ENCODE measurements at places on chromosomes 2 and 18.

GRCh38 chr2:241110089-241110606 lies 8.1 kb upstream of the MTERF4 start:
- DNase-seq, result no peak

DNA sequence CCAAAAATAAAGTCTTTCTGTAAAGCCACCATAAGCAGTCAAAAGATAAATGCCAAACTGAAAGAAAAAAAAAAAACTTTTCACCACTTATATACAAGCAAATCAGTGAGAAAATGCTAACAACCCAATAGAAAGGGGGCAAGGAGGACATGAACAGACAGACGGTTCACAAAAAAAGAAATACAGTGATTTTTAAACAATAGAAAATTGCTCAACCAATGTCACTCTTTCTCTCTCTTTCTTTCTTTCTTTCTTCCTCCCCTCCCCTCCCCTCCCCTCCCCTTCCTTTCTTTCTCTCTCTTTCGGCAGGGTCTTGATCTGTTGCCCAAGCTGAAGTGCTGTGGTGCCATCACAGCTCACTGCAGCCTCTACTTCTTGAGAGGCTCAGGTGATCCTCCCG lies 28.8 kb upstream of the SPATA3 start:
- DNase-seq, result no peak

GRCh38 chr18:73232933-73233332 lies 365.1 kb upstream of the NETO1 start:
- no peak for DNase-seq

DNA sequence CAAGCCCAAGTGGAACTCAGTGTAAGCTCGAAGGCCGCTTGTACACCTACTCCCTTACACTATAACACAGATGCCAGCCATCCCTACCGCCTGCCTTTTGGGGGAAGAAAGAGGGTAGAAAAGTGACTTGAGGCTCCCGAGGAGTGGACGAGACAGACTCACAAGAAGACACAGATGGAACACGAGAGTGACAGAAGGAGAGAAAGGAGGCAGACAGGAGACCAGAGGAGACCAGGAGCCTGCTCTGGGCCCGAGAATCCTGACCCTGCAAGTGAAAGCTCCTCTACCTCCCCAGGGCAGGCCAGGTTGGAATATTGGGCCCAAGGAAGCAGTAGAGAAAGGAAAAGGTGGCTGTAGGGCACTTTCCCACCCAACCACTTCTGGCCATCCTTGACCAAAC lies 23.4 kb upstream of the TNS1 start:
- no peak for DNase-seq

DNA sequence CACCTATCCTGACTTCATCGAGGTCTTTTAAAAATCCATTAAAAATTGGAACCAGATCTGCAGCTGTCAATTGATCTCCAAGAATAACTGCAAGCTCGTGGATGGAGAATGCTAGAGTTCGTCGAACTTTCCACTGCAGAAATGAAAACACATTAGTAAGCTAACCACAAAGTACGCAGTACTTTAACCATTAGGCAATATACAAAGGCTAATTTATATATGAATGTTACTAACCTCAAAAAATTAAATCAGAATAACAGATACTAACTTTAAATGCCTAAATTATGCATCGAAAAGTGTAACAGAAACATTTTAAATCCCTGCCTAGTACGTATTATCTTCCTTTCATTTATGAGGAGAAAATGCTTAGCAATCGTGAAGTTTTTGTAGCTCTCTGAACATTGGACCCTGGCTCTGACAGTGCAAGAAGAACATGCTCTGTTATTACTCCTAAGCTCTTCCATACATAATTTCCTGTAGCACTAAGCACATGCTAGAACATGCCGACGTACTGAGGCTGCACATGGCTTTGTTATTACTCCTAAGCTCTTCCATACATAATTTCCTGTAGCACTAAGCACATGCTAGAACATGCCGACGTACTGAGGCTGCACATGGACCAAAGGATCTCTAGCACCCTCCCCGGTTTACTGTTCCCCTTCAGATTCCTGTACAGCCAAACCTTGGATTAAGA lies 57.0 kb downstream of the PPP4R1 start:
- no peak for DNase-seq

DNA sequence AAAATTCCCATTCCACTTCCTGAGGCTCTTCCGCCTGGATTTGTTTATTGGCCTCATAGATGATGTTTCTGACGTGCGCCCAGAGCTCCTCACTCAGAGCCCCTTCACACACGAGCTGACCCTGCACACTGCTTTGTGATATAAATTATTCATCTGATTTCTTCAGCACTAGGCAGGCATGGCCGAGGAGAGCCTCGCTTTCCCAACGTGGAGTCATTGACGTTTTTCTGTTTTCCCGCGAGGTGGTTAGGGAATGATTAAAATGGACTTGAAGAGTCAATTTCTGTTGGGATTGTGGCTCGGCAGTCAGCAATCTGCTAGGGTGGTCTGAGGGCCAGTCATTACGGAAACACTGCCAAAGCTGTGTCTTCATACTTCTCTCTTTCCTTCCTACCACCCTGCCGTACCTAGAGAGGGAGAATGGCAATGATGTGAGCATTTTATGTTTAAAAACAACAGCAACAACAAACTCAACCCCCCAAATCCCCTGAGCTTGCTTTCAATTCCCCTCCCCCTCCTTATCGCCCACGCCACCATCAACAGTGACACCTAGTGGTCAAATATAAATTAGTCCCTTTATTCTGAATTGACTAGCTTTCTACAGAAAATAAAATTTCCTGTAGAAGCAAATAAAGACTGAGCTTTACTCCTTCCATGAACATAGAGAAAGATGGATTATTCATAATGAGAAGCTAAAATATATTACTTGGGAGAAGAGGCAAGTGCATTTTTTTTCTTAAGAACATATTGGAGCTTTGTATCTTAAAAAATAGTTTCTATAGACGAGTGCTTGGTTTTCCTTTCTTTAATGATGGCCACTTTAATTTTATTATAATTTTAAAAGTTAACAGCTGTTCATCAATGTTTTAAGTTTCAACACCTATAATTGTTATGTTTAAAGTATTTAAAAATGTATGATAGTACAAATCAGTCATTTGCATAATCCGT lies 285.1 kb downstream of the MTX2 start:
- DNase-seq, result no peak

DNA sequence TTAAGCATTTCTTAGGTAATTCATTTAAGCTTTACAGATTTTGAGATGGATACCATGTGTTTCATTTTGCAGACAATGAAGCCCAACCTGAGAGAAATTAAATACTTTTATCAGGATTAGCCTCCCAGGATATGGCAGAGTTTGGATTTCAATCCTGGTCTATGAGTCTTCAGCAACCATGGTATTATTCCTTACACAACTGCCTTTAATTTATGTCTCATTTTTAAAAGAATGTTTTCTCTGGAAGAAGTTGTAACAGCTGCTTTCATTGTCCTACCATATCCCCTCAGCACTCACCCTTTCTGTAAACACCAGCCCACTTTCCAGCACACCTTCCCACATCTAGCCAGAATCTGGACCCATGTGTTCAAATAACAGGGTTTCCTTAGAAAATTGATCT lies 863.7 kb upstream of the VRK2 start:
- DNase-seq, result no peak

DNA sequence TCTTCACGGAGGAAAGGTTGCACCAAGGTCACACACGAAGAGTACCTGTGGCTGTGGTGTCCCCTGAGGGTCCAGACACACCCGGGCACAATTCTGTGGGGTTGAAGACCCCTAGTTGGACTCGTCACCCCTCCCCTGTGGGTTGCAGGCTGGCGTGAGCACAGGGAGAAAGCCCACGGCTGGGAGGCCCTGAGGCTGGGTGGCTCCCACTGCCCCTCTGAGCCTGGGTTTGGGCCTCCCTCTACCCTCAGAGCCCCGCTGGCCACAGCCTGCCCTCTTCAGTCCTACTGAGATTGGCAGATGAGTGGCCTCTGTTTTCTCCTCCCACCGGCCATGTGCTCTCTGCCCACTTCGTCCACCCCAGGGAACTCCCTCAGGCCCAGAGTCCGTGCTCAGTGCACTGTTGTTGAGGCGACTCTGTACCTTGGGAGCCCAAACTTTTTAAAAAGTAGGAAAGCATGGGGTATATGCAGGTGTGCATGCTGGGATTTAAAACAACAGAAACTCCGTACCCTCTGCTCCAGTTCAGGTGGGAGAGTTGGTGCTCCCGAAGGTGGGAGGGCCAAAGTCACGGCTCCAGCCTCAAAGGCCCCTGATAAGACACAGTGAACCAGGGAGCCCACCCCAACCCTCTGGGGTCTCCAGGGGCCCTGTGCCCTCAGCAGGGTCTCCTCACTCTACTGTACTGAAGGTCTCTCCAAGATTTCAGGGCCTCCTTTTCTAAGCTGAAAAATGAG lies 19.1 kb downstream of the RAMP1 start:
- DNase-seq, result no peak

- DNase-seq, result no peak
Observed at GRCh38 chr2:74708883-74709282, 54.8 kb downstream of the SEMA4F start.

DNA sequence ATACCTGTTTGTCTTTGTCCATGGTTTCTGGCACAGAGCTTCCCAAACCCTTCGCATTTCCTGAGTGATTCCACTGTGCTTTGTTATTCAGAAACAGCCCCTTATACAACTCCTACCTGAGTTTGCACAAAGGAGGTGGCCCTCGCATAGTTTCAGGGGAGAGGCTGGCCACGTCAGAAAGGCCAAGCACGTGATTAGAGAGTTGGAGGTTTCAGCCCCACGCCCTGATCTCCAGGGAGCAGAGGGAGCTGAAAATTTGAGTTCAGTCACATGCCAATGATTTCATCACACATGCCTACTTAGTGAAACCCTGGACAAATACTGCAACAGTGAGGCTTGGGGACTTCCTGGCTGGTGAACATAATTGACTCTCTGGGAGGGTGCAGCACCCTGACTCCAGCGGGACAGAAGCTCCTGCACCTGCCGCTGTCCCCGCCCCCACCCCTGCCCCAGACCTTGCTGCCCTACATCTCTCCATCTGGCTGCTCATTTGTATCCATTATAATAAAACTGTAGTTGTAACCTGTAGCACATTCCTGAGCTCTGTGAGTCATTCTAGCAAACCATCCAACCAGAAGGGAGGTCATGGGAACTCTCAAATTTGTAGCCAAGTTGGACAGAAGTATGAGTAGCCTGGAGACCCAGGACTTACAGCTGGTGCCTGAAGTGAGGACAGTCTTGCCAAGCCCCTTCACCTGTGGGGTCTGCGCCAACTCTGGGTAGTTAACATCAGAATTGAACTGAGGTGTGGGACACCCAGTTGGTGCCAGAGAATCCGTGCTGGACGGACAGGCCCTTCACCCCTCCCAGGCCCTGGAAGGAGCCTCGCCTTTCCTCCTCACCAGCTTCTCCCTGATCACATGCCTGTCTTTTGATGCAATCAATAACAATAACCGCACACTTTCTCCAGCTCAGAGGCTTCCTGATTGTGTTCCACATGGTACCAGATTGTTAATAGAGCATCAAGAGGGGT lies 224.3 kb downstream of the ANAPC1 start:
- no peak for DNase-seq

- no peak for DNase-seq
Observed at GRCh38 chr18:64777556-64777955, 628.7 kb upstream of the LINC00305 start.

GRCh38 chr2:25972049-25972823 lies 10.1 kb downstream of the KIF3C start:
- no peak for DNase-seq

GRCh38 chr2:39435234-39435633 lies 1.9 kb downstream of the MAP4K3 start:
- no peak for DNase-seq

- DNase-seq, result no peak
Observed at GRCh38 chr2:146661473-146662096, 1183.2 kb upstream of the ACVR2A start.
